IMR-90 (cell line): ENCODE measurements at places on chromosomes 6 and 20. TPM values are rescaled to one million over a fixed set of nuclear protein-coding genes. Genes with fewer than 3 reads are reported as not detected.

- no peak overlapping the region for H3K4me3 ChIP-seq
- H3K27ac ChIP-seq: no peak overlapping the region
- H3K4me1 ChIP-seq: no peaks in the 10 kb centered on the region
- H3K36me3 ChIP-seq: no peaks in the 10 kb centered on the region
- no peak for DNase-seq
- H3K27me3 ChIP-seq: peaks cover 4% of the 10 kb centered on the region; the same call in 1 of the 2 replicates
These were observed 13.8 kb downstream of the MMP24 start for GRCh38 chr20:35240083-35240810.

DNA sequence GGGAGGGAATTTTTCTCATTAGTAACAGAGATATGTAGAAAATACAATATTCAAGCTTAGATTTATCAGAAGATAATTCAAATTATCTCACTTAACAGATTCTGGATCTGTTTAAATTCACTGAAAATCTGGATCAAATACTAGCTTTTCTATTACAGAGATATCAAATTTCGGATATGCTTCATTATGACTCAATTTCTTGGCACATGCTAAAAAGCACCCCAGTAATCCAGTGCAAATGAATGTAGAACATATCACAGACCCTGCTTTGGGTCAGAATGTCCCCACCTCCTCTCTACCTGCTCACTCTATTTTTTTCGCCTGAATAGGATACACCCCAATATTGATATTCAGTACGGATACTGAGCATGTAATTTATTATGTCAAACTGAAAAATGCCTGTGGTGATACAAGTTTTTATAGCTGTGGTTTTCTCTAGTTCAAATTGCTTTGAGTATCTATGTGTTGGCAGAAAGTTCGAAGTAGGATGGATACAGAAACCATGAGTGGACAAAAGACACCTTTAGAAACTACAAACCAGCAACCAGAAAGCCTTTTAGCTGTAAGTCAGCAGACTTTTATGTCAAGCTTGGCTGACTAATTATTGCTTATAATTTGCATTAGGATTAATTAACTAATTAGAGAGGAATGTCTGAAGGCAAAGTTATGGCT, 290.0 kb downstream of the TFAP2B start:
- H3K36me3 ChIP-seq: no peaks in the 10 kb centered on the region
- no peaks in the 10 kb centered on the region for H3K27me3 ChIP-seq
- no peaks in the 10 kb centered on the region for H3K4me1 ChIP-seq

- peak; percentile 47 for DNase-seq
- peaks cover 4% of the 10 kb centered on the region; the same call in 1 of the 2 replicates for H3K4me1 ChIP-seq
- H3K27ac ChIP-seq: no peak overlapping the region
- H3K27me3 ChIP-seq: peaks cover 12% of the 10 kb centered on the region
- H3K4me3 ChIP-seq: no peak overlapping the region
These were observed 220.2 kb upstream of the EXOC2 start for GRCh38 chr6:912871-913835.

GRCh38 chr6:11538052-11538818, 686 bp downstream of the TMEM170B start:
- no peaks in the 10 kb centered on the region for H3K36me3 ChIP-seq
- H3K4me1 ChIP-seq: no peaks in the 10 kb centered on the region
- H3K4me3 ChIP-seq: peak overlapping the region; percentile 76
- H3K27ac ChIP-seq: no peak overlapping the region
- no peak for DNase-seq

GRCh38 chr6:28139860-28140543, 1.7 kb upstream of the ZKSCAN8 start:
- no peaks in the 10 kb centered on the region for H3K27me3 ChIP-seq
- H3K27ac ChIP-seq: no peak overlapping the region
- H3K4me3 ChIP-seq: no peak overlapping the region; the same call in 1 of the 2 replicates

GRCh38 chr6:2165286-2165685, 80.1 kb downstream of the GMDS start:
- H3K27me3 ChIP-seq: no peaks in the 10 kb centered on the region
- H3K4me1 ChIP-seq: peaks cover 10% of the 10 kb centered on the region

DNA sequence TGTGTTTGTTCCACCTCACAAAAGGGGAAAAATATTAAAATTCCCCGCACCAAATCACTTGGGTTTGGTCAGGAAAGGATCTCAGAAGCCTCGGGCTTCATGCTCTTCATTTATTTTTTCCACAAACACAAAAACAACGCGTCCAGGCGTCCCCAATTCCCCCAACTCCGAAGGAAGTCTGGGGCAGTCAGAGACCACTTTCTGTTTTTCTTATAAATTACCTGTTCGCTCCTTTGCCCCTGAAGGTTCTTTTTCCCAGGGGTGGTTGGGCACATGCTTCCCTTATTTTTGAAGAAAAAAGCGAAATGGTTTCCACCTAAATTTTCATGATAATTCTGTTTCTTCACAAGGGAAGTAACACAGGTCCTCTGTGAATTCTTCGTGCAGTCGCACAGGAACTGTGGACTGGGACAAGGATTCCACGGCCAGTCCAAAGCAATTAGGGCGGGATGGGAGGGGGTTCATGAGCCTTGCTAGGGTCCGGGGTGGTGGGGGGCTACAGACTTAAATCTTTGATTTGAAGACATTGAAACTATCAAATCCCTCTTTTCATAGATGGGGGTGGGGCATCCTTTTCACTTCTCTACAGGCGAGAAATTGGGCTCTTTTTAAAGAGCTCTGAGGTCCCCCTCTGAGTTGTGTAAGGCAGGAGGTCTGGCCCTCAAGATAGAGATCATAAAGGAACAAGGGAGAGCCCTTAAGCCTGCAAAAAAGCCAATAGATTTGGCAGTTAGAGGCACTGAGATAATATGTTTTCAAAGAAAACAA, 30.5 kb upstream of the HFE start:
- DNase-seq: peak; percentile 11
- H3K36me3 ChIP-seq: no peaks in the 10 kb centered on the region
- peak overlapping the region; percentile 77 for H3K4me3 ChIP-seq
- H3K27ac ChIP-seq: peak overlapping the region; percentile 90
- peaks cover 2% of the 10 kb centered on the region; the same call in 1 of the 2 replicates for H3K4me1 ChIP-seq

DNA sequence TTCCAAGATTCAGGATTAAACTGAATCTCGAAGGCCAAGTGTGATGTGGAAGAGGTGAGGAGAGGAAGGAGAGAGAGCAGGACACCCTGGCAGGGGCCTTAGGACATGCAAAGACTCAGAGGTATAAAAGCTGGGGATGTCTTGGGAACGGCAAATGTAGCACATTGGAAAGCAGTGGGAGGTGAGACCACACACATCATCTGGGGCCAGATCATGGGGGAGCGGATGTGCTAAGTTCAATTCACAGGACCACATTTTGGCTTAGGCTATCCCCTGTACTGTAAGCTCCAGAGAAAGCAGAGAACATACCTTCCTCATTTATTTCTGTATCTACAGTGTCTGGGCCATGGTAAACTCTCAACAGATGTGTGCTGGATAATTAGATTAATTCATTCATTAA, 59.5 kb upstream of the MBOAT1 start:
- no peak for DNase-seq
- no peaks in the 10 kb centered on the region for H3K36me3 ChIP-seq
- H3K4me3 ChIP-seq: no peak overlapping the region

GRCh38 chr20:33097001-33097400, 17.6 kb downstream of the BPIFB4 start:
- DNase-seq: no peak
- no peaks in the 10 kb centered on the region for H3K36me3 ChIP-seq
- no peaks in the 10 kb centered on the region; the same call in 1 of the 2 replicates for H3K27me3 ChIP-seq

GRCh38 chr20:1533059-1533458, 24.4 kb downstream of the SIRPD start:
- H3K27ac ChIP-seq: no peak overlapping the region
- H3K4me3 ChIP-seq: no peak overlapping the region
- no peaks in the 10 kb centered on the region for H3K4me1 ChIP-seq

DNA sequence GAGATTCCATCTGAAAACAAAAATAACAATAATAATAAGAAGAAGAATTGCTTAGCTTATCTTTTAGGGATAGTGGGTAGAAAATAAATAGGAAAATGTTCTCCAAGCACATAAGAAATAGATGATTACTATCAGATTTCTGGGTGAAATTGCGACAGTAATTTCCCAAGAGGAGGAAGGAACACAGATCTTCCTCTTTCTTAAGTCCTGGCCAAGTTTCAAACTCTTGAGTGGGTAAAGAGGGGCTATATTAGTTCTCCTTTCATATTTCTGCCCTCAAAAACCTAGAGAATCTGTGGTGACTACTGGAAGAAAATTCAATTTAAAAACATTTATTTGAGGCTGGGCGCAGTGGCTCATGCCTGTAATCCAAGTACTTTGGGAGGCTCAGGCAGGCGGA, 63.7 kb downstream of the PHACTR2 start:
- H3K36me3 ChIP-seq: no peaks in the 10 kb centered on the region; the same call in 1 of the 2 replicates
- H3K27ac ChIP-seq: no peak overlapping the region
- H3K4me1 ChIP-seq: peaks cover 22% of the 10 kb centered on the region
- no peak for DNase-seq
- H3K4me3 ChIP-seq: no peak overlapping the region

DNA sequence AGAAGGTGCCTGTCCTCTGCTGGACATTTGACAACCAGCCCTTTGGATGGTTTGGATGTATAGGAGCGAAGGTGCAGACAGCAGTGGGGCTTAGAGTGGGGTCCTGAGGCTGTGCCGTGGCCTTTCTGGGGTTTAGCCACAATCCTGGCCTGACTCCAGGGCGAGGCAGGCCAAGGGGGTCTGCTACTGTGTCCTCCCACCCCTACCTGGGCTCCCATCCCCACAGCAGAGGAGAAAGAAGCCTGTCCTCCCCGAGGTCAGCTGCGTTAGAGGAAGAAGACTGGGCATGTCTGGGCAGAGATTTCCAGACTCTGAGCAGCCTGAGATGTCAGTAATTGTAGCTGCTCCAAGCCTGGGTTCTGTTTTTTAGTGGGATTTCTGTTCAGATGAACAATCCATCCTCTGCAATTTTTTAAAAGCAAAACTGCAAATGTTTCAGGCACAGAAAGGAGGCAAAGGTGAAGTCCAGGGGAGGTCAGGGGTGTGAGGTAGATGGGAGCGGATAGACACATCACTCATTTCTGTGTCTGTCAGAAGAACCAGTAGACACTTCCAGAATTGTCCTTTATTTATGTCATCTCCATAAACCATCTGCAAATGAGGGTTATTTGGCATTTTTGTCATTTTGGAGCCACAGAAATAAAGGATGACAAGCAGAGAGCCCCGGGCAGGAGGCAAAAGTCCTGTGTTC, 1.3 kb upstream of the CDKN1A start:
- DNase-seq: no peak
- peaks cover 10% of the 10 kb centered on the region; the same call in 1 of the 2 replicates for H3K36me3 ChIP-seq
- H3K4me3 ChIP-seq: no peak overlapping the region
- peak overlapping the region; percentile 88 for H3K27ac ChIP-seq
- peaks cover 19% of the 10 kb centered on the region for H3K4me1 ChIP-seq
- H3K27me3 ChIP-seq: no peaks in the 10 kb centered on the region

GRCh38 chr6:136309729-136310311, 20.2 kb upstream of the BCLAF1 start:
- H3K27me3 ChIP-seq: peaks cover 14% of the 10 kb centered on the region
- H3K27ac ChIP-seq: no peak overlapping the region
- no peaks in the 10 kb centered on the region for H3K36me3 ChIP-seq
- no peaks in the 10 kb centered on the region for H3K4me1 ChIP-seq

GRCh38 chr20:43838703-43839060, 76.0 kb upstream of the TOX2 start:
- no peaks in the 10 kb centered on the region for H3K36me3 ChIP-seq
- no peak overlapping the region for H3K4me3 ChIP-seq
- no peaks in the 10 kb centered on the region; the same call in 1 of the 2 replicates for H3K27me3 ChIP-seq
- H3K4me1 ChIP-seq: peaks cover 8% of the 10 kb centered on the region

DNA sequence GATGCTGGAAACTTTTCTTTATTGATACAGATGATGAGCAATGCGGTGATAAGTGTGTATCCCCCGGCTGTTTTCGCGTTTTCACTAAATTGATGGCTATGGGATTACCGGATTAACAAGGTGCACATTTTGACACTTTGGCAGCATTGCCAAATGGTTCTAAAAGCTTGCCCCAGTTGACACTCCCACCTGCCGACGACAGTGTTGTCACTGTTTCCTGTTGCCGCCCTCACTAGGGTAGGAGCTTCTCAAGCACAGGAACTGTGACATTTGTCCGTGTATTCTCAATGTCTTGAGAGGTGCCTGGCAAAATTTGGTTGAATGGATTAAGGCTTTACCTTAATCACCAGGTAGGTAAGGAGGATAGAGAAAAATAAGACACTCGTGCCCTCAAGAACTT, 9.8 kb upstream of the MAPK13 start:
- H3K4me1 ChIP-seq: peaks cover 7% of the 10 kb centered on the region
- H3K27ac ChIP-seq: no peak overlapping the region
- H3K27me3 ChIP-seq: no peaks in the 10 kb centered on the region
- H3K36me3 ChIP-seq: peaks cover 2% of the 10 kb centered on the region; the same call in 1 of the 2 replicates
- no peak for DNase-seq

DNA sequence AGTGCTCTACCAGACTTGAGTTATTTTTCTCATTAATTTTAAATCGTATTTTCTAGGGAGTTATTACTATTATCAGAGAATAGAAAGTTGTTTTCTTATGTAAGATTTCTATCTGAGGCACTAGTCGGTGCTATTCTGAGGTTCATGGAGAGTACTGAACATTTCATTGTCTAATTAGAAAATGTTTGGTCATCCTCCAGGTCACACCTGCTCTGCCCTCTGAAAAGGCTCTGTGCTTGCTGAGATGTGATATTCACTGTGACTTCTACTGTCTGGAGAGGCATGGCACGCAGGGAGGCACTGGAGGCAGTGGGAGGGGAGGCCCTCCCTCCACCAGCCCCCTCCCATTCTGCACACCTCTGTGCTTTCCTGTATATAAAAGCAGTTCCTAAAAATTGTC, 3.0 kb downstream of the SYNDIG1 start:
- no peaks in the 10 kb centered on the region for H3K4me1 ChIP-seq
- H3K27ac ChIP-seq: no peak overlapping the region
- DNase-seq: no peak
- H3K27me3 ChIP-seq: peaks cover 33% of the 10 kb centered on the region
- no peak overlapping the region for H3K4me3 ChIP-seq

Gene FILIP1
- under 0.01 TPM in 2 replicates for total RNA-seq

Gene ID4
- 3.0 and 11.1 TPM in 2 replicates for total RNA-seq

Gene RSPO3
- total RNA-seq: not detected in 2 replicates

Gene C20orf202
- total RNA-seq: not detected in 2 replicates

Gene PGC
- not detected in 2 replicates for total RNA-seq

Gene SIRPA
- total RNA-seq: 9.7 and 9.9 TPM in 2 replicates

Gene DCBLD1
- total RNA-seq: 27.8 and 30.0 TPM in 2 replicates

Gene NR2E1
- not detected in 2 replicates for total RNA-seq

Gene MACROD2
- total RNA-seq: 0.28 TPM in 1 of 2 replicates, not detected in the other

Gene EDN1
- total RNA-seq: 5.6 and 8.6 TPM in 2 replicates

Gene ADGB
- not detected in 2 replicates for total RNA-seq
